Activated naive CD8-positive, alpha-beta T cell treated with anti-CD3 and anti-CD28 coated beads for 36 hours (primary cell): ENCODE measurements at places on chromosomes 5 and 9. TPM values are rescaled to one million over a fixed set of nuclear protein-coding genes. Genes with fewer than 3 reads are reported as not detected.

The RASGEF1C gene
- total RNA-seq = not detected

The PPP3R2 gene
- not detected for total RNA-seq

The CRAT gene
- total RNA-seq = 7.9 TPM

The PCDHA6 gene
- not detected for total RNA-seq

The TARS1 gene
- total RNA-seq = 299 TPM

The ANKRD20A1 gene
- not detected for total RNA-seq

The ZFP2 gene
- 0.32 TPM for total RNA-seq

The CLIC3 gene
- total RNA-seq = not detected

The SLC12A7 gene
- total RNA-seq = 14.6 TPM

The OCLN gene
- total RNA-seq = 0.40 TPM

The IFNA2 gene
- total RNA-seq = not detected

The TNC gene
- 1.3 TPM for total RNA-seq

The CDH9 gene
- total RNA-seq = not detected

The NOXA1 gene
- 0.76 TPM for total RNA-seq

The HMCN2 gene
- total RNA-seq = not detected

GRCh38 chr5:140628711-140629110, 4.3 kb downstream of the CD14 start:
- H3K27me3 ChIP-seq = peaks cover 23% of the 10 kb centered on the region
- no peak overlapping the region for H3K27ac ChIP-seq
- no peak for DNase-seq
- H3K4me1 ChIP-seq = peaks cover 18% of the 10 kb centered on the region
- H3K36me3 ChIP-seq = no peaks in the 10 kb centered on the region
- no peak overlapping the region for H3K4me3 ChIP-seq

DNA sequence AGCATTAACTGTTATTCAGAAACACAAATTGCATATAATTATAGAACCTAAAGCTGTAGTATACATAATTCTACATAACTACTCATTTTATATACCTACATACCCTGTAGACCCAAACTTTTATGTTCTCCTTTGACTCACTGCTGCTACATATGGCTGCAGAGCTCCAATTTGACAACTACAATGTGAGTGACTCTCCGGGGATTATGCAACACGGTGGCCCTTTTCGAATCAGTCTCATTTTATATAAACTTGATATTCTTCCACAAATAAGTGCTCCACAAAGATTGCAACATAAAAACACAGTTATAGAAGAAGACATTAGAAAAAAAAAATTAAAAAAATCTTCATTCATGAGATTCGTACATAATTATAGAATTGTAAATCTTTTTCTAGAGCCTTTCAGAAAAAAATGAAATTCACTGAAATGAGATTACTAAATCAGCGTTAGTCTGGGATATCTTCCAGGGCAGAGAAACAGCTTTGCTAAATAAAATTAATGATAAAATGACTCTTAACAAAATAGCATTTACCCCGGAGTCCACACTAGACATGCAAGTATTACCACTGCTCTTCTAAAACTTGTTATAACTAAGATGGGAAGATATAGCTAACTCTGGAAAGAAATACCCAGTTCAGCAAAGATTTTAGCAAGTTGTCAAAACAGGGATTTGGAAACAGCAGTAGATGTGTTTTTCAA, 52.6 kb downstream of the SRFBP1 start:
- no peak for DNase-seq
- peaks cover 21% of the 10 kb centered on the region for H3K36me3 ChIP-seq
- no peak overlapping the region for H3K4me3 ChIP-seq
- H3K27me3 ChIP-seq = no peaks in the 10 kb centered on the region
- no peak overlapping the region for H3K27ac ChIP-seq

GRCh38 chr9:134626069-134626423, 15.6 kb upstream of the COL5A1 start:
- no peak overlapping the region for H3K4me3 ChIP-seq
- no peaks in the 10 kb centered on the region for H3K36me3 ChIP-seq
- no peak for DNase-seq
- H3K4me1 ChIP-seq = no peaks in the 10 kb centered on the region
- H3K27ac ChIP-seq = no peak overlapping the region
- H3K27me3 ChIP-seq = peaks cover 3% of the 10 kb centered on the region

GRCh38 chr5:72363166-72363802, 43.1 kb downstream of the PTCD2 start:
- H3K27ac ChIP-seq = no peak overlapping the region
- no peaks in the 10 kb centered on the region for H3K4me1 ChIP-seq
- no peak overlapping the region for H3K4me3 ChIP-seq
- no peaks in the 10 kb centered on the region for H3K27me3 ChIP-seq
- peaks cover 30% of the 10 kb centered on the region for H3K36me3 ChIP-seq

GRCh38 chr9:126328407-126328806, 1.8 kb downstream of the MVB12B start:
- no peaks in the 10 kb centered on the region for H3K27me3 ChIP-seq
- peak overlapping the region; percentile 78 for H3K27ac ChIP-seq
- H3K4me1 ChIP-seq = peaks cover 45% of the 10 kb centered on the region
- no peak for DNase-seq

DNA sequence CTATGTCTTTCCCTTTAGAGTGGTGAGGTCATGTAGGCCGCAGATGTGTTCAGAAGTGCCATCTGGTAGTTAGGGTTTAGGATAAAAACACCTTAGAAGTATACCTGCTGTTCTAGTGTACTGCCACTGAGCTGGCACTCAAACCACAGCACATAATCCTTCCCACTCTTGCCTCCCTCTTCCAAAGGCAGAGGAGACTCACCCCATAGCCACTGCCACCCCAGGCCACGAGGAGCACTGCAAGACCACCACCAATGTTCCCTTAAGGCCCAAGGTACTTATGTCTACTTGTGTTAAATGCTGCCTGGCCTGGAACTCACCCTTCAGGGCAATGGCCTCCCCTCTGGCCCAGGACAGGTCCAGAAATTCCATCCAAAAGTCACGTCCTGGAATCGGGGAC, 379.5 kb upstream of the EDIL3 start:
- no peaks in the 10 kb centered on the region for H3K36me3 ChIP-seq
- no peak for DNase-seq
- H3K4me1 ChIP-seq = no peaks in the 10 kb centered on the region
- no peak overlapping the region for H3K4me3 ChIP-seq
- no peak overlapping the region for H3K27ac ChIP-seq
- H3K27me3 ChIP-seq = no peaks in the 10 kb centered on the region

- no peak overlapping the region for H3K27ac ChIP-seq
- no peak overlapping the region for H3K4me3 ChIP-seq
- H3K4me1 ChIP-seq = peaks cover 18% of the 10 kb centered on the region
- H3K27me3 ChIP-seq = no peaks in the 10 kb centered on the region
These were observed 12.3 kb downstream of the PHF19 start for GRCh38 chr9:120864719-120865118.

- H3K36me3 ChIP-seq = no peaks in the 10 kb centered on the region
- H3K27ac ChIP-seq = no peak overlapping the region
- no peaks in the 10 kb centered on the region for H3K4me1 ChIP-seq
These were observed 14.9 kb downstream of the GAPT start for GRCh38 chr5:58505971-58506640.

DNA sequence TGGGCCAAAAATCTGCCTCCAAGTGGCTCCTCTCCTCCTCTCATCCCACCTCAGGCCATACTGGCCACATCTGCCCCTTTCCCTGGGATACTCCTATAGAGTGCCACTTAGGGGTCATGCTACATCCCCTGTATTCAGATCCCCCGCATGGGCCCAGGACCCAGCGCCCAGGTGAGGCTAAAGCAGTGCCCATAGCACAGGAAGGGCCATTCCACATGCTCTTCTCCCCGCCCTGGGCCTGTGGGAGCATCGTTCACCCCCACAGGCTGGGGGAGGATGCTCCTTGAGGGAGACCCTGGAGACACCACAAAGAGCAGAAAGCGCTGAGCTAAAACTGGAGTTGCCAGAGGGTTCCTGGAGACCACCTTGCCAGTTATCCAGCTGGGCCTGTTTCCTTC, 52.5 kb upstream of the SLC25A51 start:
- H3K4me3 ChIP-seq = no peak overlapping the region
- H3K27me3 ChIP-seq = no peaks in the 10 kb centered on the region
- DNase-seq = no peak

- H3K4me1 ChIP-seq = peaks cover 23% of the 10 kb centered on the region
- H3K27me3 ChIP-seq = no peaks in the 10 kb centered on the region
- peaks cover 28% of the 10 kb centered on the region for H3K36me3 ChIP-seq
- H3K4me3 ChIP-seq = peak overlapping the region; percentile 97
- H3K27ac ChIP-seq = peak overlapping the region; percentile 99
These were observed 828 bp downstream of the ATP6V0E1 start for GRCh38 chr5:172984244-172984953.

DNA sequence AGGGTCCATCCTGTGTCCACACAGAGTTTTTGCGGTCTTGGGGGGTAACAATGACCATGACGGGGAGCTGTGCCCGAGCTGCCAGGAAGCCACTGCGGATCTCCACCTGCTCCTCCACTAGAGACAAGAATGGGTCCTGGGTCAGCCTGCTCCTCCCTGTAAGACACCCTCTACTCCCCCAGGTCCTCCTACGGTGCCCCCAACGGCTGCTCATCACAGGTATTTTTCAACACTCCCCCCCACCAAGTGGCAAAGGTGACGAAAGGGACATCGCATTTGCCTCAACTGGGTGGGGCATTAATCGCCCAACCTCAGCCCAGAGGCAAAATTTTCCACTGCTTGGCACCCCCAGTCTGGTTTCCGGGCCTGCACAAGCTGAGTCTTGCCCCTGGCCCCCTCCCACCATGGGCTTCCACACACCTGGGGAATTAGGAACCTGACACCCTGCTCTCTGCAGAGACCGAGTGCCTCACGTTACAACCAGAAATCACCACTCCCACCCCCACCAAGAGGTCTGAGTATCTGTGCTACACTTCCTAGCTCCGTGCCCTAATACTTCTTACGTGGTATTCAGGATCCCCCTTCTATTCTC, 9.6 kb downstream of the NOL6 start:
- no peak overlapping the region for H3K27ac ChIP-seq
- no peak overlapping the region for H3K4me3 ChIP-seq
- DNase-seq = no peak
- no peaks in the 10 kb centered on the region for H3K27me3 ChIP-seq

- H3K27ac ChIP-seq = no peak overlapping the region
- no peak overlapping the region for H3K4me3 ChIP-seq
- no peak for DNase-seq
- H3K27me3 ChIP-seq = no peaks in the 10 kb centered on the region
- H3K4me1 ChIP-seq = no peaks in the 10 kb centered on the region
These were observed 614.3 kb downstream of the ACTL7B start for GRCh38 chr9:108241384-108242073.

- peaks cover 8% of the 10 kb centered on the region for H3K27me3 ChIP-seq
- H3K4me3 ChIP-seq = no peak overlapping the region
- no peak overlapping the region for H3K27ac ChIP-seq
- H3K4me1 ChIP-seq = peaks cover 7% of the 10 kb centered on the region
- no peaks in the 10 kb centered on the region for H3K36me3 ChIP-seq
These were observed 16.8 kb downstream of the C9orf57 start for GRCh38 chr9:72043576-72043975.

- H3K4me1 ChIP-seq = peaks cover 11% of the 10 kb centered on the region
- H3K4me3 ChIP-seq = no peak overlapping the region
- no peak for DNase-seq
- no peak overlapping the region for H3K27ac ChIP-seq
- H3K36me3 ChIP-seq = no peaks in the 10 kb centered on the region
These were observed 49.5 kb upstream of the CD180 start for GRCh38 chr5:67246108-67246507.

DNA sequence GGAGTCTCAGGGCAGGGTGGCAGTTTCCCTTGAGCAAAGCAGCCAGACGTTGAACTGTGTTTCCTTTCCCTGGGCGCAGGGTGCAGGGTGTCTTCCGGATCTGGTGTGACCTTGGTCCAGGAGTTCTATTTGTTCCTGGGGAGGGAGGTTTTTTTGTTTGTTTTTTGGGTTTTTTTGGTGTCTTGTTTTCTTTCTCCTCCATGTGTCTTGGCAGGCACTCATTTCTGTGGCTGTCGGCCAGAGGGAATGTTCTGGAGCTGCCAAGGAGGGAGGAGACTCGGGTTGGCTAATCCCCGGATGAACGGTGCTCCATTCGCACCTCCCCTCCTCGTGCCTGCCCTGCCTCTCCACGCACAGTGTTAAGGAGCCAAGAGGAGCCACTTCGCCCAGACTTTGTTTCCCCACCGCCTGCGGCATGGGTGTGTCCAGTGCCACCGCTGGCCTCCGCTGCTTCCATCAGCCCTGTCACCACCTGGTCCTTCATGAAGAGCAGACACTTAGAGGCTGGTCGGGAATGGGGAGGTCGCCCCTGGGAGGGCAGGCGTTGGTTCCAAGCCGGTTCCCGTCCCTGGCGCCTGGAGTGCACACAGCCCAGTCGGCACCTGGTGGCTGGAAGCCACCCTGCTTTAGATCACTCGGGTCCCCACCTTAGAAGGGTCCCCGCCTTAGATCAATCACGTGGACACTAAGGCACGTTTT, 3.5 kb upstream of the PHYHD1 start:
- no peak for DNase-seq
- peaks cover 25% of the 10 kb centered on the region for H3K4me1 ChIP-seq
- no peak overlapping the region for H3K27ac ChIP-seq
- peaks cover 7% of the 10 kb centered on the region for H3K36me3 ChIP-seq
- no peaks in the 10 kb centered on the region for H3K27me3 ChIP-seq

DNA sequence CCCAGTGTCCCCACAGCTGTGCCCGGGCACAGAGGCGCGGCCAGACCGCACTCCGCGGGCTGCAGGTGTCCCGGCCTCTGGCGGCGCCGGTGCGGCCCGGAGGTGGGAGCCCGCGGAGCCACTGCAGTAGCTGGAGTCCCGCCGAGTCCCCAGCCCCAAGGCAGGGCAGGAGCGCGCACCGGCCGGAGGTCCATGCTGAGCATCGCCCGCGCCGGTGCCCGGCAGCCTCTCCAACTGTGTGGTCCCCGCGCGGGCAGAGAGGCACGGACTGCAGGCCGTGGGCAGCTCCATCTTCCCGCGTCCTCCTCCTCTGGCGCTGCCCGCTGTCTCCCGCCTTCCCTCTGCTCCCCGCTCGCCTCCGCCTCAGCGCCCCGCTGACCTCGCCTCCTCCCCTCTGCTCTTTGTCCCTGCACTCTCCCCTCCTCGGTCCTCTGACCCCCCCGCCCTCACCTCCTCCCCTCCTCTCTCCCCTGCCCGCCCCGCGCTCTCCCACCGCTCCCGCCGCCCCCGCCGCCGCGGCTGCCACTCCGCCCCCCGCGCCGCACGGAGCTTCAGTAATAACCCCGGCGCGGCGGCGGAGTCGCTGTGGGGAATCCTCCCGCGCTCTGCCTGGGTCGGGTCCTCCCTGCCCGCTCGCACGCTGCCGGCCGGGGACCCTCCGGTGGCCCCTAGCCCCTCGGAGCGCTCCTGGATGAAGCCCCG, at the start of gene ADAMTS16:
ADAMTS16 (plus strand) TSS at position 554 of the 702 bp plus-strand sequence; CDS start at position 692, 138 bp downstream.
- peaks cover 40% of the 10 kb centered on the region for H3K27me3 ChIP-seq
- peak within 1 kb of the TSS; percentile 34 for H3K4me3 ChIP-seq
- H3K36me3 ChIP-seq = no peaks in the 10 kb centered on the region

DNA sequence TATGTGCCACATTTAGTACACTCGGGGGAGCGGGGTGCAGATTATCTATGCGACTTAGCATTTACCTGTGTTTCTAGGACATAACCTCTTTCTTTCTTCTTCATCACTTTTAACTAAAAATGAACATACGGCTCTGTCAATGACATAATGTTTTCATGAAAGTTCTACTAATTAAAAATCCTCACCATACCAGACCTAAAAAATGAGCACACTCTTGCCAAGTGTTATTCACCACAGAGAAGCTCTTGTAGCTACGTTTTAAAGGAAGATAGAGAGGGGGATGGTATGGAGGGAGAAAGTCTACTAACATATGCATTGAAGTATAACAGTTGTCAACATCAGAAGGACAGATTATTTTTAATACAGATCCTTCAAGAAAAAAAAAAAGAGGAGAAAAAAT, 1.6 kb downstream of the CDH10 start:
- no peak overlapping the region for H3K27ac ChIP-seq
- H3K27me3 ChIP-seq = peaks cover 6% of the 10 kb centered on the region
- no peak for DNase-seq
- H3K36me3 ChIP-seq = no peaks in the 10 kb centered on the region
- H3K4me1 ChIP-seq = no peaks in the 10 kb centered on the region
